ENCODE measurements at places on chromosomes 6 and 20.
A peak's percentile ranks its signal among the peaks of the same experiment; 100 is the strongest.

GRCh38 chr20:31675828-31676608 is 38.3 kb downstream of the COX4I2 start:
- DNase-seq = peak; percentile 66

DNA sequence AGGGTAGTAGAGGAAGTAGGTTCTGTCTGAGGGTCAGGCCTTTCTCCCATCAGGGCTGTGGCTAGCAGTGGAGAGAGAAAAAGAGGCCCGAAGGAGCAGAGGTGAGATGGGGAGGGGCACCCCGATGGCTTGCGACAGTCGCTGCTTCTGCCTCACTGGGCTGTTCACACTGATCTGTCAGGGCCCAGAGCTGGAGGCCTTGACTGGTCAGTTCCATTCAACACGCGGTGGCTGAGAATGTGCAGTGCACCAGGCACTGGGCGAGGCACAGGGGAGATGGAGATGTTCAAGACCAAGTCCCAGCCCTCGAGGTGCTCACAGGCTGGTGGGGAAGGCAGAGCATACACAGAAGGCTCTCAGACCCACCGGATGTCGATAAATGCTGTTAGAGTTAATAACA is 21.4 kb downstream of the SLC12A5 start:
- no peak for DNase-seq

DNA sequence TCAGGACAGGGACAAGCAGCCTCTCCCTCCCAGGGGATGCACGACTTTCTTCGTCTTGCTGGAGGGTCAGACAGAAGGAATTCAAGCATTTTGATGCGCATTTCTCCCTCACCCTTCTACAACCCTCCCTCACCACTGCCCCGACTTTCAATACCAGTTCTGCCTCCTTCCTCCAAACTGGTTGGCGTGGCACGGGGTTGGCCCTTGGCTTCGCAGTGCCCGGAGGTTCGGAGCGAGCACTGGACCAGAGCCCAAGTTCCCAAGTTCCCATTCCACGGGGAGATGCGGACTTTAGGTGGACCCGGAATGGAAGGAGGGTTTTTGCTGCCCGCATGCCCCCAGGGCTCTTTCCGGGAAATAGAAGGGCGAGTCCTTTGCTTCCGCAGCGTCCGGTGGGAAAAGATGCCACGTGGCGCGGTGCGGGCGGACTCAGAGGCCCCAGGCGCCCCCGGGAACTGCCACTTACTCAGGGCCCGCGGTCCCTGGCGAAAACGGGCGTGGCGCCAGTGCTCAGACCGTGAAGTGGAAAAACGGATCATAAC is 8.0 kb upstream of the LAMP5 start:
- DNase-seq = no peak

DNA sequence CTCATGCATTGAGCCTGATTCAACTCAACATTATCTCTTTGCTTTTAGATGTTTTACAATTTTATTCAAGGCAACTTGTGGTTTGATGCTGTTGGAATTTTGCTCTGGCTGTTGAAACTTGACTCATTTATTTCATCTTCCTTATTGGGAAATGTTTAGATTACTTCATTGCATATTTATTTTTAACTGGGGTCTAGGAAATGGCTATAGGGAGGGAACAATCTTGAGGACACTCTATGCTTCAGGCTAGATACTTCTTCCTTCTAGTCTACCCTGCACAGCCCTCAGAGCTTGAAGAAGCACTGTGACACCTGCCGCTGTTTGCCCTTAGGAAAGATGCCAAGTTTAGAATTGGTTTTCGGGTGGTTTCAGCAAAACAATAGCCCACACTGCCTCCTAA is 183.4 kb downstream of the ADGRG6 start:
- DNase-seq = peak; percentile 19

- no peak for DNase-seq
These were observed 107.6 kb upstream of the CEP85L start for GRCh38 chr6:118758946-118759345.

DNA sequence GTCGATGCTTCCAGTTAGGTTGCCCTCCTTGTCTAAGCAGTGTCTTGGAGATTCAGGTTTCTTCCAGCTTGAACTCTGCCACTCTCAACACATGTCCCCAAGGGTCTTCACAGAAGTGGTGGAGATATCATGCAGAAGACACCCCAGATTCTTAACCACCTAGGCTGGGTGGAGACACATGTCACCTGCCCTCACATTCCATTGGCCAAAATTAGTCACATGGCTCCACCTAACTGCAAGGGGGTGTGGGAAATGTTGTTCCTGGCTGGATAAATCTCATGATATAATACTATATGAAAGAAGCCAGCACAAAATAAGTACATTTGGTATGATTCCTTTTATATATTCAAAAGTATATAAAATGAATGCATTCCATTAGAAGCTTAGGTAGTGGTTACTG is 52.9 kb upstream of the SNRPB2 start:
- DNase-seq = no peak

DNA sequence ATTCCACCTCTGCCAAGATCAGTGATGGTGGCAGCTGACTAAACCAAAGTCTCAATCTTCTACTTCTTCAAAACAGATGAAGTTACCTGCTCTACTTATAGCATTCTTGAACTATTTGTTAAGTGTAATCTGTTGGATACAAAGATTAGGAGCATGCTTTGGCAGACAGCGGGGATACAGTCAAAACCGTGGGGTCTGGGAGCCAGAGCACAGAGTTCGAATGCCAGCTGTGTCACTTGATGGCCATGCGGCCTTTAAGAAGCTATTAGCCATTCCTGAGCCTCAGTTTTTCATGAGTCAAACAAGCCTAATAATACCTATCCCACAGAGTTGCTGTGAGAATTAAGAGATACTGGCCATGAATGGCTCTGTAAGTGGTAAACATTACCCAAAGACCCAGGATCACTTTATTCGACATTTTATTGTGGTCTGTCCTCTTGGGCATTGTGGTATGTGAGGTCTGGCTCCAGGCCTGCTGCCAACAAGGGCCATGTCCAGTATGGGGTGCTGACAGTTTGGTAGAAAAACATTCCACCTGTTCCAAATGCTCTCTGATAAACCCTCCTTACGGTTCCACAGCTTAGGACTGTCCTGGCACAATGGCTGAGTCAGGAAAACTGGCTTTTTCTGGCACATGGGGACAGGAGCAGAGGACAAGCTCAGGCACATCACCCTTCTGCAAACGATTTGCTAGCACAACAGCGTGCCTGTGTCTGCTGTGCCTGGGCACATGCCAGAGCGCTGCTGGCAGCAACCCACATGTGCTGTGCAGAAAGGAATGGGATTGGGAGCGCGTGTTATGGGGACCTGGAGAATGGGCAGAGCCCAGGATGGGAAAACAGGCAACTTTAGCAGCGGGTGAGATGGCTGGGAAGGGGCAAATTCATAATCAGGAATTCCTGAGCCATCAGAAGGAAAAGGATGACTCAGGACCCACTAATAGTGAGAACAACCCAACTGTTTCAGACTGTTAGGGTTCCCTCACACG is 15.7 kb upstream of the FAM83C start:
- DNase-seq = peak; percentile 96

DNA sequence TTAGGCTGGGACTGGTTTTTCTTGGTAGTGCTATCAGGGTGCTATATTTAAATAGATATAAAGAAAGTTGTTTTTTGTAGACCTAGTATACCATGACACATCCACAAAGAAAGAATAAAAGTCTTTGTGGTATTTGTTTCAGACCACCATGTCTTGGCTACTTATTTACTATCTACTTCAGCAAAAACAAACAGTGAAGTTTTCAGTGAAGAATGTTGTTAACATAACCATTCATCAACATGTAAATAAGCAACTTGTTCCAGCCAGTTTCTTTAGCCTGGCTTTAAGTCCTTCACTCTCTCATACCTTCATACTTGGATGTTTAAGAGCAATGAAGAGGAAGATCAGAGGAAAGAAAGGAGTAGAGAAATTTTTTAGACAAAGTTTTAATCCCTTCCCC is 624.1 kb downstream of the CD109 start:
- no peak for DNase-seq

DNA sequence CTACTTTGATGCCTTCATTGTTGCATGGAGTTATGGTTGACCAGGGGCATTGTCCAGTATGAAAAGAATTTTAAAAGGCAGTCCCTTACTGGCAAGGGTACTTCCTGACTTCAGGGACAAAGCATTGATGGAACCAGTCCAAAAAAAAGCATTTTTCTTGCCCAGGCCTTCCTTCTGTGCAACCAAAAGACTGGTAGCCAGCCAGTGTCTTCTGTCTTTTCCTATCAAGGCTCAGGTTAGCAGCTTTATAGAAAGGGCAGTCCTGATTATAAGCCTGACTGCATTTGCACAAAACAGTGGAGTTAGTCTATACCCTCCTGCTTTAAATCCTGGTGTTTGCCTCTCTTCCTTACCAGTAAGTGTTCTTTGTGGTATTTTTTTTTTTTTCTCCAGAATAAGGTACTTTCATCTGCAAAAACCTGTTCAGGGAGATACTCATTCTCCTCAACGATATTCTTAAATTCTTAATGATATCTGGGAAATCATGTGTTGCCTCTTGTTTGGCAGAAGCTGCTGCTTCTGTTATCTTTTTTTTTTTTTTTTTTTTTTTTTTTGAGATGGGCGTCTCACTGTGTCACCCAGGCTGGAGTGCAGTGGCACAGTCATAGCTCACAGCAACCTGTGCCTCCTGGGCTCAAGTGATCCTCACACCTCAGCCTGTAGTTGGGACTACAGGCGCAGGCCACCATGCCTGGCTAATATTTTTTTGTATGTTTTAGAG is 33.9 kb downstream of the SCAF8 start:
- no peak for DNase-seq

DNA sequence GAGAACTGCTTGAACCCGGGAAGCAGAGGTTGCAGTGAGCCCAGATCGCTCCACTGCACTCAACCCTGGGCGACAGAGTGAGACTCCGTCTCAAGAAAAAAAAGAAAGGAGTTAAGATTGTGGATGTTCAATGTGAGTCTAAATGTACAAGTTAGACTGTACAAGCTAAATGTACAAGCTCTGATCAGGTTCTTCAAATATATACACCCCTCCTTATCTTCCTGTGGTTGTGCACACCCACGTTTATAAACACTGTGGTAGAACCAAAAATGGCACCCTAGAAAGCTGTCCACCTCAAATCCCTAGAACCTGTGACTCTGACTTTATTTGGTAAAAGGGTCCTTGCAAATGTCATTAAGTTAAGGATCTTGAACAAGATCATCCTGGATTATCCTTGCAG is 11.2 kb upstream of the RANBP9 start:
- DNase-seq = no peak

GRCh38 chr20:50953821-50954220 is 4.5 kb downstream of the DPM1 start:
- no peak for DNase-seq

- no peak for DNase-seq
These were observed 163.7 kb downstream of the RALGAPA2 start for GRCh38 chr20:20548527-20549266.

Measured in foreskin fibroblast (primary cell).